ENCODE measurements at places on chromosomes 3 and 15.

- no peak for DNase-seq
These were observed 64.2 kb upstream of the LCTL start for GRCh38 chr15:66629817-66630576.

- DNase-seq, result no peak
These were observed 253.3 kb downstream of the TJP1 start for GRCh38 chr15:29568840-29569532.

DNA sequence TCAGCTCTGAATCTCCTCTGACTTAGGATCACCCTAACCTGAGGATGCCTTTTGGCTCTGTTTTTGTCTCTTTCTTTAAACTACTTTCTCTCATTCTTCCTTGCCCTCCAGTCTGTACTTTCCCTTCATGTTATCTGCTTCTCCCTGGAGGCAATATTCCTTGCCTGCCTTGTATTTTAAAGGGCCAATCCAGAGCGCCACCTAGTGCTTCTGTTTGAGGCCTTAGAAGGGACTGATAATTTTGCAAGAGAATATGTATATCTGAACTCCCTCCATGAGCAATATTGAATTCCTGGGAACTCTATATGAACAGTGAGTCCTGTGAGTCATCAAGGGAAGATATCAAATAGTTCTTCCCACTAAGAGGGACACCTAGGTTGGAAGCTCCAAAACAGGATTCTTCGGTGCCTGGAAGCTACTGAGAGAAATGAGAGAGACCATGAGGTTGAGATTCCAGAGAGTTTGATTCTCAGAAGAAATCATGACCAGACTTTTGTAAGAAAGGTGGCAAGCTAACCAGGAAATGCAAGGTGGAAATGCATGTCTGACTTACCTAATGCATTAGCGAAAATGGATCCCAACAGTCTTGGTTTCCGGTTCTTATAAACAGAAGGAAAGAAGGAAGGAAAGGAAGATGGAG lies 203.8 kb upstream of the CD96 start:
- DNase-seq, result no peak

- no peak for DNase-seq
These were observed 32.0 kb downstream of the SELENOT start for GRCh38 chr3:150635076-150635475.

GRCh38 chr15:101188637-101189408 lies 63.0 kb downstream of the CHSY1 start:
- DNase-seq, result no peak
